Activated gamma-delta T cell treated with anti-CD3 and anti-CD28 coated beads, Interleukin-2, amount 50 U/mL, for 16 hours (primary cell): ENCODE measurements at places on chromosomes 2 and 18.

DNA sequence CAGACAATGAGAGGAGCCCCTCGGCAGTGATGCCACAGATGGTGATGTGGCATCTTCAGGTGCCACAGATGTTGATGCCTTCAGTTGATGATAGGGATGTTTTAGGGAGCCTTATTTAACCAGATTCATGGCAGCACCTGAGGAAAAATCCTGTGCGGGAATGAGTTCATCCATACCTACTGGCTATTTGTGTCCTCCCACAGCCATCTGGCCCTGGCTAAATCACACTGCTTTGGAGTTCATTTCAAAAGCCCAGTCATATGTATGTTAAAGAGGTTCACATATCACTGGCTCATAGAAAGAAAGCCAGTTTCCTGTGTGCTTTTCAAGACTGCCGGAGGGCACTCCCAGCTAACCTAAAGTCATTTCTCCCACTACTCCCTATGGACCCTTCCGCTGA lies 131.3 kb downstream of the MCFD2 start:
- no peak for DNase-seq

DNA sequence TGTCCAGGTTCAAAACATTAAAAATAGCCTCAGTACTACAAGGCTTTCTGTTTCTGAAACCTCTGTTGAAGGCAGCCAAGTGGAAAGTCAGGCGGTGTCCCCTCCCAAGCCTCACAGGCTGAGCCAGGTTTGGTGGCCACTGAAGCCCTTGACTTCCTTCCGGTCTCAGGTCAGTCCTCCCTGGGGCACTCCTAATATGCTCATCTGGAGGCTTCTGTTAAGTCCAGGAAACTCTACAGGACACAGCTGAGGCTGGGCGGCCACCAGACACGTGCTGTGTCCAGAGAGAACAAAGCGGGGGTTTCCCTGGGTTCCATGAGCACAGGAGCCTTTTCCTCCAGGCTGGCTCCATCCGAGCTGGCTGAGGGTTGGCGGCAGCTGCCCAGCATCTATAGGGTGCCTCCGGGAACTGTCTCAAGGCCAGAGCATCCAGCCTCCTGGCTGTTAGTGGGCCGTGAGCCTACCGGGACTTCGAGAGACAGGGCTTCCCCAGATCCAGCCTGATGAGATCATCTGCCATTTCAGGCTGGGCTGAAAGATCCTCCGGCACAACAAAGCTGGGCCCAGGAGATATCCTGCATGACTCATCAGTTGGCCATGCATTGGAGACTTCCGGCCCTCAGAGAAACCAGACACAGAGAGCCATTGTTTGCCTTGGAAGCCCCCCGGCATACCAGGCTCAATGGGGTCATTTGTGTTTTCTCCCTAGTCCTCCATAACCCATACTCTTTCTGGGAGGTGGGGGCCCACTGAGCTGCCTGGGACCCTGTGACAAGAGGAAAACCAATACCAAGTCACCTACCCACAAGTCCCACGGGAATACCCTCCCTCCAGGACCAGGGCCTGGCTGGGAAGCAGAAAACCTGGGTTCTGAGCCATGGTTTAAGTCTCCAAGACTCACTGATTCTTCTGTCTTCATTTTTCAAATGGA lies 71.7 kb downstream of the HS1BP3 start:
- DNase-seq = no peak

GRCh38 chr2:85053802-85054201 lies 79.4 kb upstream of the TCF7L1 start:
- DNase-seq = no peak

DNA sequence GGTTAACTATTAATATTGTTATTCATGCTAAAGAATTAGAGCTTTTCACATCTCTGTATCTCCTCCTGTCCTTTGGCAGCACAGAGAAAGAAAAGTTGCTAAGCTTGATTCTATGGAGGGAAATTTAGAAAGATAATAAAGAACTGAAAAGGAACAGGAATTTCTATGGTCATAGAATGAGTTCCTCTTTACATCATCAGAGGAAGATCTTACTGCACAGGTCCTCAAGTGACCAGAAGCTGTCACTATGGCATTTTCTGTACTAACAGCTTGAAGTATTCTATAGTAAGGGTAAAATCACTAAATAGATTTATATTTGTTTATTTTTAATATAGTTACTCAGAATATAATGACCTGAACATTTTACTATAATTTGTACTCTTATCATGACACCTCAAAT lies 6.0 kb upstream of the PRKD3 start:
- no peak for DNase-seq

- DNase-seq = no peak
These were observed 25.3 kb downstream of the ADCY3 start for GRCh38 chr2:24894750-24895149.

DNA sequence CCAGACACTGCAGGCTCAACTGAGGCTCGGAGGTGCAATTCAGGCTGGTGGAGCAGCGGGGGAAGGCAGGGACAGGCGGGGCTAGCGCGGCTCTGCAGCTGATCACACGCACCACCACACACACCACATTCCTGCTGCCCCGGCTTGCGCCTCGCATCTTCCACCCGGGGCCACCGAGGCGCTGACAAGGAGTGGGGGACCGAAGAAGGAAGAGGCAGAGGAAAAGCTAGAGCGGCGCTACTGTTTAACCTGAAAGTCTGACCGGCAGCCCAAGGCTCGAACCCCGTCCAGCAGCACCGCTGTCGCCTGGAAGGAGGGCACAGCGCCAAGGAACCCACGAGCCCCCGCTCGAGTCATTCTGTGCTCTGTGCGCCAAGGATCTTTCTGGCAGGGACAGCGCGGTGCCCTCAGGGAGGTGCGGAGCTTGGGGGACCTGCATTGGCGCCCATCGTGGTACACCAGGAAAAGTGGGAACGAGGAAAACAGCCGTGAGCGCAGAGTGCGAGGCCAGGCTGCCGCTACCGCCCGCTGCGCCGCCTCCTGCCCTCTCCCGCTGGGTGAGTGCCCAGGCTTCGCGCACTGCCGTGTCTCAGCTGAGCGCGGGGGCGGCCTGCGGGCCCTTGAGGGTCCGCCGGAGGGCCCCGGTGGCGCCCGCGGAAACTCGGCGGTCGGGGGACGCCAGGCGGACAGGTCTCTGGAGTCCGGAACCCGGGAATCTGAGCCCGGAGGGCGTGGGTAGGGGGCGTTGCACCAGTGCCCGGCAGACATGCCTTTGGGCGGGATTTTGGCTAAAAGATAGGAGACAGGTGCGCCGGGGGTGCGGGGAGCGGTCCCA lies 860 bp upstream of the KCNJ3 start:
- DNase-seq = no peak

DNA sequence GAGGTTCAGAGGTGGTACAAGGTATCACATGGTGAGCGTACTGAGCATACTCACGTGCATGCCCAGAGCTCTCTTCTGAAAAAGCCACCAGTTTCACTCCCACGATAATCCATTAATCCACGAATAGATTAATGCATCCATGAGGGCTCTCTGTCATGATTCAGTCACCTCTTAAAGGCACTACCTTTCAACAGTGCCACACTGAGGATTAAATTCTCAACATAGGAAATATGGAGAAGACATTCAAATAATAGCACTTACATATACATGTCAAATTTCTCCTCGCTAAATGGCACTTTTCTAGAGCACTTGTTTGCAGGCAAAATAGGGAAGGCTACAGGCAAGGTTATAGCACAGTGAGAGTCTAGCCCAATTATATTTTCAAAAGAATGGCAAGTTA lies 825.9 kb downstream of the TRIB2 start:
- no peak for DNase-seq

DNA sequence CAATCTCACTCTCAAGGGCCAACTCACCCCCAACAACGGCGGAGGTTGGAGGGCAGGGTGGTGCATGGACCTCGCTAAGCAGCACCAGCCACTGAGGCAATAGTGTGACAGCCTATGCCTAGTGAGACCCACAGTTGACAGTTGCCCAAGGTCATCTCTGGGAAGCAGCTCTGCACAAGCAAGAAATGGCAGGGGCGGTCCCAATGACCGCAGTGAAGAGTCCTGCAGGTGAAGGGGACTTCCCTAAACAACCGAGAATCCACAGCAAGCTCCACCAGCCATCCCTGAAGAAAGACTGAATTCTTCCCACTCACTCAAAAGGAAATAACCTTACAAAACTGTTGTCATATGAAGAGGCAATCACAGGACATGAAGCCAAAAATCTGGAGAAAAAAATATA lies 313.4 kb upstream of the ID2 start:
- no peak for DNase-seq

DNA sequence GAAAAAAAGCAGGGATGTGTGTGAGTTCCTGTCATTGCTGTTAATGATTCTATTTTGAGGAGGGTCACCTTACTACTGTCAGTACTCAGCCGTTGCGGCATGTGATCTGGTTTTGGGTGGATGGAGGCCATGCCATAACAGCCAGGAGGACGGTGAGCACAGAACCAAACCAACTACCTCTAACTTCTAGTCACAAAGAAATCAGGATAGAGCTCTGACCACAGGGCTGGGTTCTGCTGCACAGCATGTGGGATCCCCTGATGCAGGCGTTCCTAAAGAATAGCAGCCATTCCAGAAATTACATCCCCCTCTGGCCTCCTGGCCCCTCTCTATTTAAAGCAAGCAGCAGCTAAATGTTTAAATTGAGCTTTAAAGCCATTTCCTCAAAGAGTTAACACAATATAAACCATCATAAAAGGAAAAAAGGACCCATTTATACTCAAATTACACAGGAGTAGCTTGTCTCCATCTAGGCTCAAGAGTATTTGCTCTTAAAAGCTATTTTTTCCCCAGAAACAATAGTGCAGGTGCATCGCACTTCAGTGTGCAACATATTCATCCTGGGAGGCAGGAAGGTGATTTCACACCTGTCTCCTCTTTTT lies 786.4 kb downstream of the RNF144A start:
- DNase-seq = no peak

DNA sequence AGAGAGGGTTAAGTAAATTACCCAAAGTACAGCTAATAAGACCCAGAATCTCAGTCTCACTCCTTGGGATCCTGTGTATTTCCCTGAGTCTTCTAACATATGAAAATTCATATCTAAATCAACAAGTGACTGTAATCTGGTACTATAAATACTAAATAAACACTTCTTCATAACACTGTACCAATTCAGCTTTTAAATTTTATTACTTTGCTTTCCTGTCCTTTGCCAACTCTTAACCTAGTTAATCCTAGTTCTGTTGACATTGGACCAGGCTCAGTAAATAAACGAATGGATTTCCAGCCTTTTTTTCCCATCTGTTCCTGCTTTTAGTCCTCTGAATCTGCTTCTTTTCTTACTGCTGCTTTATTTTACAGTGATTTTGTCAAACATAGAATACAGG lies 13.8 kb downstream of the MRPL35 start:
- no peak for DNase-seq

GRCh38 chr2:221649051-221649775 lies 77.1 kb upstream of the EPHA4 start:
- DNase-seq = no peak

GRCh38 chr18:73168236-73168635 lies 300.4 kb upstream of the NETO1 start:
- DNase-seq = no peak

- DNase-seq = no peak
These were observed 120.2 kb downstream of the NFATC1 start for GRCh38 chr18:79515944-79516351.

DNA sequence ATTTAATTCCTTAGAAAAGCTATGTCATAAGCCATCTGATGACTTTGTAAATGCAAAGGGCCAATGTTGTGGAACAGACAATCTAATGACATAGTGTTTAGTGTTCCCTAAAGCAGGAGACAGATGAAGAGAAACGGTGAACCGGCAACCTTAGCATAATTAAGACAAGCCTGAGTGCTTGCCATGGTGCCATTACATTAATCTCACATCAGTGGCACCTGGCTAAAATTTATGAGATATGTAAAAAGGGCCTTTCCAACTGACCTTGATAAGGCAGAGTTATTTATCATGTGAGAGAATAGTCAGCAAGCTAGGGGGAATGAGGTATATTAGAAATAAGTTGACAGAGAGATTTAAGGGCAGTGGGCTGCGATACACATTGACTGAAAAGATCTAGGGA lies 261.8 kb downstream of the ERBB4 start:
- DNase-seq = no peak

GRCh38 chr2:24509425-24509824 lies 18.4 kb downstream of the NCOA1 start:
- no peak for DNase-seq

DNA sequence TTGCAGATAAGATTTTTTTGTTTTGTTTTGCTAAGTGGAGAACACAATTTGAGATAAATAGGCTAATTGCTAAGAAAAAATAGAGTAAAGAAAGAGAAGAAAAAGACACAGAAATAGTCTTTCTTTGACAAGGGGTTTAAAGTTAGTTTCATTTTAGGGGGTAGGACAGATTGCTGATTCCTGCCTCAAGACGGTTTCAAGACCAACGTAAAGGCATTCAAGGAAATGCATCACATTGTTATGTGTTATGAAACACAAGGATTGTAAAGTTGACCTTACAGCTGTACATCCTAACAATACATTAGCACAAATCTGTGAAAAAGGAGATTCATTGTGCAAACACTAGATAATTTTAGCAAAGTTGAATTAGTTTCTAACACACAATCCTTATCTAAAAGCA lies 22.7 kb upstream of the ETAA1 start:
- DNase-seq = no peak

- no peak for DNase-seq
These were observed 829.3 kb upstream of the ID2 start for GRCh38 chr2:7852546-7852945.

DNA sequence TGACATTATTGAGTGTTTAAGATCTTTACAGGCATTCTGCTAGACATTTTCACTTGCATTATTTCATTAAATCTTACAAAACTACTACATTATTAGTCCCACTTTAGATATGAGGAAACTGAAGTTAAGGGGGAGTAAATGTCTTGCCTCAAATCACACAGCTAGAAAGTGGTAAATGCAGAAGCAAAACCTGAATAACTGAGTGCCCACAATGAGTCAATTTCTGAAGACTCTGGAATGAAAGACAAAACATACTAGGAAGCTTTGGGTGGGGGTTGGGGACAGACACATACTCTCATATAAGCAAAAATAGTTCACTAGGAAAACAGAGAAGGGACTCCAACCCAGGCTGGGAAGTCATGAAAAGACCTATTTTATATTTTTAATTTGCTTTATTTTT lies 214.4 kb upstream of the LRATD1 start:
- DNase-seq = no peak

- DNase-seq = no peak
These were observed 234.0 kb downstream of the NR4A2 start for GRCh38 chr2:156098506-156098905.
